ENCODE measurements at places on chromosomes 12 and 14.

DNA sequence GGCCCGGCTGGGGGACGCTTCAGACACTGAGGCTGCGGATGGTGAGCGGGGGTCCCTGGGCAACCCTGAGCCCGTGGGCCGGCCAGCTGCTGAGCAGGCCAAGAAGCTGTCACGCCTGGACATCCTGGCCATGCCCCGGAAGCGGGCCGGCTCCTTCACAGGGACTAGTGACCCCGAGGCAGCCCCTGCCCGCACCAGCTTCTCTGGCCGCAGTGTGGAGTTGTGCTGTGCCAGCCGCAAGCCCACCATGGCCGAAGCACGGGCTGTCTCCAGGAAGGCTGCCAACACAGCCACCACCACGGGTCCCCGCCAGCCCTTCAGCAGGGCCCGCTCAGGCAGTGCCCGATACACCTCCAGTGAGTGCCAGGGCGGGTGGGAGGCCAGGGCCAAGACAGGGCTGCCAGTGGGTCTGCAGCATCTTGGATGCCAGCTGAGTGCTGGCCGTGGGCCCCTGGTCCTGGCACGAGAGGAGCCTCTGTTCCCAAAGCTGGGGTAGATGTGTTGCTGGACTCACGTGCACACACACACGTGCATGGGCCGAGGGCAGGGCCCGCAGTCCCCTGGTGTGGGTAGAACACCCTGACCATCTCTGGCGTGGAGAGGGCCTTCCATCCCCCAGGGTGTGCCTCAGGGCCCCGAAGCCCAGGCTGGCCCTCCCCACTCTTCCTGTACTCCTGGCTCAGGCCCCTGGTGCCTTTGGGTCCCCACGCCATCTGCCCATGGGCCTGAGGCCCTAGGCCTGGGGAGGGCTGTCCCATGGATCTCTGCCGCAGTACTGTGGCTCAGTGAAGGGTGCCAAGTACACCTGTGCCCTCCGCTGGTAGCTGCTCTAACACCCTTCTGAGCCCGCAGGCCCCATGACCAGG lies 22.8 kb downstream of the CEP170B start:
- no peak for DNase-seq

DNA sequence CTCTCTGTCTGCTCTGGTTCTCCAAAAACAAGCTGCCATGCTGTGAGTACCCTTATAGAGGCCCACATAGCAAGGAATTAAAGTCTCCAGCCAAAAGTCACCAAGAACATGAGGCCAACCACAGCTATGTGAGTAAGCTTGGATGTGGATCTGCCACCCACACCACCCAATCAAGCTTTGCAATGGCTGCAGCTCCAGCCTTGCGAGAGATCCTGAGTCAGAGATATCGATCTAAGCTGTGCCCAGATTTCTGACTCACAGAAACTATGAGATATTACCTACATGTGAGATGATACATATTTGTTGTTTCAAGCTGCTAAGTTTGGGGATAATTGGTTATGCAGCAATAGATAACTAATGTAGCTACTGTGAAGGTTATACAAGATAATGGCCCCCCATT lies 15.5 kb upstream of the TMEM233 start:
- DNase-seq: no peak

DNA sequence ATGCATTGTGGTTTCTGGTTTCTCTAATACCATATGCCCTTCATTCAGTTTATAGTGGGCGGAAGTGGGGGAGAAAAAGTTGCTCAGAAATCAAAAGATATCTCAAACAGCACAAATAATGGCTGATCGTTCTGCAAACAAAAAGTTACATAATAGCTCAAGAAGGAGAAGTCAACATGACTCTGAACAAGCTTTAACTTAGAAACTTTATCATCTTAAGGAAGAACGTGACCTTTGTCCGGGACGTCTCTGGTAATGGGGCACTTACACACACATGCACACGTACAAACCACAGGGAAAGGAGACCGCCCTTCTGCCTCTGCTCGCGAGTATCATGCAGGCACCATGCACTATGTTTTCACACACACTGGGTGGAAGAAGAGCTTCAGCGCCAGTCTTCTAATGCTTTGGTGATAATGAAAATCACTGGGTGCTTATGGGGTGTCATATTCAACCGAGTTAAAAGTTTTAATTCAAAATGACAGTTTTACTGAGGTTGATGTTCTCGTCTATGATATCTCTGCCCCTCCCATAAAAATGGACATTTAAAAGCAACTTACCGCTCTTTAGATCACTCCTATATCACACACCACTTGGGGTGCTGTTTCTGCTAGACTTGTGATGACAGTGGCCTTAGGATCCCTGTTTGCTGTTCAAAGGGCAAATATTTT lies 4.7 kb downstream of the FOS start:
- DNase-seq: peak; percentile 61

DNA sequence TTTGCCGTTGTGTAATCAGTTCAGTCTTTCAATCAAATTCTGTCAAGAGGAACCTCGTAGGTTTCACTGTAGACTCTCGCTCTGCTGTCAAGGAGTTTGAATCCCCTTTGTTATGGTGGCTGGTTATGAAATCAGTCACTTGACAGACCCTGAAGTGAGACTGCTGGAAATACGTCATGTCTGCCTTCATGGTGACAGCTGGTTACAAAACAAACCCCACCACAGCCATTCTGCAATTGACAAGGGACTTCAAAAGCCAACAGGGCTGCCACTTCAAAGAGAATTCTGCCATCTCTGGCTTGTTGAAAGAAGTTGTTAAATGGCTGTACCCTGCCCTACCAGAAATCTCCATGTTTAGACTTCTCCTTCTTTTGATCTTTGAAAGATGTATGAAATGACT lies 286.9 kb downstream of the ERC1 start:
- no peak for DNase-seq

GRCh38 chr12:59185295-59185694 lies 265.0 kb upstream of the LRIG3 start:
- peak; percentile 4 for DNase-seq

DNA sequence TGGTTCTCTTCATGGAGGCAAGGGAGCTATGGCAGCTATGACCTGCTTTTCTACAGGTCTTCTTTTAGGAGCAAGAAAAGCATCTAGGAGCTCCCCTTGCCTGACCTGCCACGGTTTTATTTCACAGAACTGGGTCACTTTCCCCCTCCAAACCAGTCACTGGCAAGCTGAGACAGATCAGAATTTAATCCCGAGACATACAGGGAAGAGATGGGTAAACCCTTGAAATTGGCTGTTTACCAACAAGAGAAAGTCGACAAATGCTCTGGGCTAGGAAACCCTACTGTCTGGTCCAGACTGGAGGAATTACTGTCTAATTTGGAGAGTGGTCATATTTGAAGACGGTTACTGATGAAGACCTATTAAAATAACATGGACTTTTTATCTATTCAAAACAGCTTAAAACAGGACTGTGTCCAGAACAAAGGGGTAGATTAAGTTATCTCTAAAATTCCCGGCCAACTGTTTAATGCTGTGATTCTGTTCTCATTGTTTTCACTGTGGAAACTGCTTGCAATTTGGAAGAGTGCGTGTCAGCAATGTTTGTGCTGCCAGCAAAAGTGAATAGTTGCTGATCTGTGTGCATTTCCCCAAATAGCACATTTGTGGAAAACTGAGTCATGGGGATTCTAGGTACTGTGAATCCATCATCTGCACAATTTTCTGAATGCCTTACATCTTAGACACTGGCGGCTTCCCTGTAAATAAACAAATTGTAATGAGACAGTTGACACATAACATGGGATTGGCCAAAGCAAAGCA lies 73.4 kb upstream of the EEA1 start:
- peak; percentile 13 for DNase-seq

DNA sequence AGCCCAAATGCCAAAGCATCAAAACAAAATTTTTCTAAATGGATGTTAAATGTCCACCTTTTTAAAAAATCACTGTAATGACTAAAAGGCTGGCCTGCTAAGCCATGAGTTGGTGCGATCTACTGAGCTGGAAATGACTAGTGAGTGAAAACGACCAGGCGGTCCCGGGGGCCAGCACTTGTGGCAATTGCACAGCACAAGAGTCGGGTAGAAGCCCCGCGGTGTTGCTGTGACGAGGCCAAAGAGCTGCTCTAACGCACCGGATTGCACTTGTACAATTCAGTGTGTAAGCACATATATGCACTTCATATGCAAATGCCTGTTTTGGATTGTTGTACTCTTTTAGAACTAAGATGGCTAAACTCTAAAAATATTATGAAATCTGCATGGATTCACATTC lies 64.1 kb upstream of the DYNC1H1 start:
- no peak for DNase-seq

- peak; percentile 62 for DNase-seq
These were observed 11.1 kb downstream of the AQP6 start for GRCh38 chr12:49983892-49984291.

DNA sequence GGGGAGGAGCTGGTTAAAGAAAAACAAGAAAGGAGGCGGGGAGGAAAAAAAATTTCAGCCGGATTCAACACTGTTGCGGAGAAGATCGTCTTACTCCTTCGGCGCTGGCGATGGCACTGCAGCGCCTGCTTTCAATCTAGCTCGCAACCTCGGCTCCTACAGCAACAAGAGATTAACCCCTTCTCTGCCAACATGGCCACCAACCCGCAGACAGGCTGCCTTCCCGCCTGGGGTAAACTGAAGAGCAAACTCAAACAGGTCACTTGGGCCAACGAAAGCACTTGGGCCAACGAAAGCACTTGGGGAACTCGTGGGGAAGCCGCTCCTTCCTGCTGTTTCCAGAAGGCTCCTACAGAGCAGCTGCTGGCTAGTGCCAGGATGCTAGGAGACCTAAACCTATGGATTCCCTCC lies 73.7 kb downstream of the CIT start:
- no peak for DNase-seq

DNA sequence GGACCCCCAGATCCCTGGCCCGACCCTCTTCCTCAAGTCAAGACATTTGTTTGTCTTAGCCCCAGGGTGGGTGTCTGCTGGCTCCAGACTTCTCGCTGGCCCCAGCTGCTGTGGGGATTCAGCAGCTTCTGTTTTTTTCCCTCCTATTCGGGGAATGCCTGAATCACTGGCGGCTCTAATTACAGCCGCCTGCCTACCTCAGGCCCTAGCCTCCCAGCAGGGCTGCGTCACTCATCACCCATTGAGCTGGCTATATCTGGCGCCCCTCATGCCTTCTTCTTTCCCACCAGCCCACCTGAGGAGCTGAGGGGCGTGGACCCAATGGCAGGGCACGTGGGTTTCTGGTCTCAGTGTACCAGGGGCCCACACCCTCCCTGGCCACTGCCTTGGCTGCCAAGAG lies 10.1 kb downstream of the KRT80 start:
- no peak for DNase-seq

DNA sequence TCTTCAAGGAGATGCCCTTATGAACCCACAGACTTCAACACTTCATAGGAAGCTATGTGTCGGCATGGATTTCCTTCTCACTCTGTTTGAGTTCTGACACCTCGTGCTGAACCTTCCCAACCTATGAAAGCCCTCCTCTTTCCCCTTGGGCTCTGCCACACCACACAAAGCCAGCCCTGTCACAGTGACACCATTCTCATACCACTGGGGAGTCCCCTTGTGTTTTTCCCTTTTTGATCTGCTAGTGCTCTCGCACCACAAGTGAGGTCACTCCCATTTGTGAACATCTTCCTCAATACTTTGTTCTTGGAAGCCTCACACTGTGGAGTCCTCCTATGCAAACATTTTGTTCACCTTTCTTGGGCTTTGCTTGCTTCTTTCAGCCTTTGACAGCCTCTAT lies 264.6 kb upstream of the ALG10 start:
- DNase-seq: no peak

GRCh38 chr12:115920395-115921183 lies 356.9 kb downstream of the MED13L start:
- no peak for DNase-seq

GRCh38 chr12:12210983-12211382 lies 55.9 kb downstream of the LRP6 start:
- DNase-seq: no peak

DNA sequence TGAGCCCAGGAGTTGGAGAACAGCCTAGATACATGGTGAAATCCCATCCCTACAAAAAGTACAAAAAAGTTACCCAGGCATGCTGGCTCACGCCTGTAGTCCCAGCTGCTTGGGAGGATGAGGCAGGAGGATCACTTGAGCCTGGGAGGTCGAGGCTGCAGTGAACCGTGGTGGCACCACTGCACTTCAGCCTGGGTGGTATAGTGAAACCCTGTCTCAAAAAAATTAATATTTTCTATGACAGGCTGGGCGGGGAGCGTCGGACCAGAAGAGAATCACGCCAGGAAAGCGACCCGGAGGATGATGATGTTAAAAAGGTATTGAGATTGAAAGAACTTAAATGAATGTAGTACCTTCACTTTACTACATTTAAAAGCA lies 2.1 kb downstream of the PNN start:
- no peak for DNase-seq

GRCh38 chr14:33560718-33561431 lies 390.0 kb downstream of the EGLN3 start:
- DNase-seq: no peak

DNA sequence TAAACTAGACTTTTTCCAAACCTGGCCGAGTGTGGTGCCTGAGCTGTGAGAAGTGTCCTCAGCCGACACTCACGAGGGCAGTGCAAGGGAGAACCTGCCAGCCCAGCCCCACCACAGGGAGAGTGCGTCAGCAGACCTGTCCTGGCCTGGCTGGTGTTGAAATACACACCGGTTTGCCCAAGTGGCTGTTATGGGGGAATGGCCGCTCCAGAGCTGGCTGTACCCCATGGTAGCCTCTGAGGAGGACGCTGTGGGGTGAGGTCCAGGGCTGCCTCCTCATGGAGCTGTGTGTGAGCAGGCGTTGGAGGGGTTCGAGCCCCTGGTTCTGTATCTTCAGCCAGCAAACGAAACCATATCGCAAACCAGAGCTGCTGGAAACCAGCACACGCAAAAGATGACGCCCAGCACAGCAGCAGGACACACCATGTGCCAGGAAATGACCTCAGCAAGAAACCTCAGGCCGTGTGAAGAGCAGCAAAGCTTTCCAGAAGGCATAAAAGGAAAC lies 9.4 kb downstream of the ANKRD9 start:
- DNase-seq: peak; percentile 57

GRCh38 chr14:51939226-51939625 lies 50.1 kb upstream of the RTRAF start:
- no peak for DNase-seq

DNA sequence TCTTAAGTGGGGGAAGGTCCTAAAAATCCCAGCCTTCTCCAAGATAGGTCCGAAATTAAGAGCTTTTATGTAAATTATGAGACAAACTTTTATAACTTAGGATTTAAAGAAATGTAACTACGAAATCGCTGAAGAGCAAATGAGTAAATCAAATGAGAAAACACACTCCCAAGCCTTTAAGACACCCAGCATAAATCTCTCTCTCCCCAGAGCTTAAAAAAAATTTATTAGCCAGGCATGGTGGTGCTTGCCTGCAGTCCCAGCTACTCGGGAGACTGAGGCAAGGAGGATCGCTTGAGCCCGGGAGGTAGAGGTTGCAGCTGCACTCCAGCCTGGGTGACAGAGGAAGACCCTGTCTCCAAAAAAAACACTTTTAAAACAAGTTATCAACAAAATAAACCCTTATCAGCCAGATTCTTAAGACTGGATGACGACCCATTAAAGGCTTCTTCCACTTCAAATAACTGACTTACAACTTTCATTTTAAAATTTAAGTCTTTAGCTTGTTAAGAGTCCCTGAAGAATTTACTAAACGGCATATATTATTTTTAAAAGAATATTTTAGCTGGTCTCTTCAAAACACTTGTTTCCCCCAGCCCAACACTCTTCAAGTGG lies 3.2 kb downstream of the PTGES3 start:
- DNase-seq: no peak

Data from hematopoietic multipotent progenitor cell treated with erythropoietin and hydrocortisone succinate and interleukin-3 and kit ligand, for 8 days (in vitro differentiated cells).